ENCODE measurements at places on chromosomes 5 and 9. TPM values are rescaled to one million over a fixed set of nuclear protein-coding genes. Genes with fewer than 3 reads are reported as not detected.

GHR gene
- total RNA-seq, result 7.4 TPM

CARTPT gene
- total RNA-seq, result not detected

REEP2 gene
- total RNA-seq, result 3.2 TPM

RLN2 gene
- total RNA-seq, result 0.60 TPM

DNA sequence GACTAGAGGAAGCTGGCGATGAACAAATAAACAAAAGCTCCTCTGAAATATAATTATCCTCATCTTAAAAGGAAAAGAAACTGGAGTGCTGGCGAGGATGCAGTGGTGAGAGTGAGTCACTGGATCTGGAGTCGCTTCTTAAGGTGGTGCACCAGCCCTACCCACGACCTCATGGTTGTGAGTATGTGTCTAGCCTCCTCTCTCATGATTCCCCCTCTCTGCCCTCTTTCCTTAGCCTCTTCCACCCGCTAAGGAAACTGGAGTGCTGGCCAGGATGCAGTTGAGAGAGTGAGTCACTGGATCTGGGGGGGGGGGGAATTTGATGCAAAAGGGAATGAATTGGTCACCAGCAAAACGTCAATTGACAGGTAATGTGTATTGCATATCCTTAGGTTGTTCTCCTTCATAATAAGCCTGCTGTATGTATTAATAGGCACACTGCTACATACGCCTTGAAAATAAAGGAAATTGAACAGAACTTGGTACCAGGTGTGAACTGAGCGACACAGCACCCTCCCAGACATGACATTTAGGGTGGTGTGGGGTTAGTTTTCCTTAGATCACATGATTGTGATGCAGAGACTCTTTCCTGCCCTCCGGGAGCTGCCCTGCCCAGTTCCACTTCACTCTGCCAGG is 36.3 kb upstream of the EBF1 start:
- DNase-seq, result no peak

DNA sequence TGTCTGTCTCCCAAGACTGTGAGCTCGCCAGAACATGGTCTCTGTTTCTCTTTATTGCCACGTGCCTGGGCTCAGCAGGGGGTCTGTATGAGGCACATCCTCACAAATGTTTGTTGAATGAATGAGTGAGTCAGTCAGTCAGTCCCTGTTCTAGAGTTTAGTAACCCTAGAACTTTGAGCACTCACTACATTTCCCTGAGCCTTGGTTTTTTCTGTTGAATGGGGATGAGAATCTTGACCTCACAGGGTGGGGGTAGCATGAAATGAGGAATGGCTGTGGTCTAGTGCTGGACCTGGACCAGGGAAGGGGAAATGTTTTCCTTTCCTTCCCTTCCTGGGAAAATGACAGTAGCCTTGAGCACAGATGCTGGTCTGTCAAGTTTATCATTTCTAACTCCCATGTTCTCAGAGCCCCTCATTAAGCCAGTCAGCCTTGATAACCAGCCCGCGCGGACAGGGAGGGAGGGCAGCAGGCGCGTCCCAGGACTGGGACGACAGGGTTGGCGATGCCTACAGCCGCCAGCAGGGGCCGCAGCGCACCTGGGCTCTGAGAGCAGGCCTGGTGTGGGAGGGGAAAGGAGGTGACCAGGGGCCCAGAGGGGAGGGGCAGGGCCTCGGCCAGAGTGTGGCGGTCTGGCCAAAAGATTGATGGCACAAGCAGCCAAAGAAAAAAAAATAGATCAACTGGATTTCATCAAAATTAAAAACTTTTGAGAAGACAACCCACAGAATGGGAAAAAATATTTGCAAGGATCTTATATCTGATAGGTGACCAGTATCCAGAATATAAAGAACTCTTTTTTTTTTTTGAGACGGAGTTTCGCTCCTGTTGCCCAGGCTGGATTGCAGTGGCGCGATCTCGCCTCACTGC is 24.1 kb upstream of the WNK2 start:
- peak; percentile 91 for DNase-seq
